ENCODE measurements at places on chromosomes 5 and 9.

DNA sequence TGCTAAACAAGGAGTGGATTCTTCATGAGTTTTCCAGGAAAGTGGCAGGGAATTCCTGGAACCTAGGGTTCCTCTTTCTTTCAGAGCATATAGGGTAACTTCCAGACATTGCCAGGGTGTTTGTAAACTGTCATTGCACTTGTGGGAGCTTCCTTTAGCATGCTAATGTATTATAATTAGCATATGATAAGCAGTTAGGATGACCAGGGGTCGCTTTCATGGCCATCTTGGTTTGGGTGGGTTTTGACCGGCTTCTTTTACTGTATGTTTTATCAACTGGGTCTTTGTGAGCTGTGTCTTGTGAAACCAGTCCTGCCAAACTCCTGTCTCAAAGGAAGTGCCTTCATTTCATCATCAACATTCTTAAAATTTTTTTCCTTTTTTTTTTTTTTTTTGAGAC lies 11.9 kb upstream of the MELK start:
- no peak for DNase-seq

GRCh38 chr5:116229131-116229689 lies 144.4 kb downstream of the COMMD10 start:
- no peak for DNase-seq

DNA sequence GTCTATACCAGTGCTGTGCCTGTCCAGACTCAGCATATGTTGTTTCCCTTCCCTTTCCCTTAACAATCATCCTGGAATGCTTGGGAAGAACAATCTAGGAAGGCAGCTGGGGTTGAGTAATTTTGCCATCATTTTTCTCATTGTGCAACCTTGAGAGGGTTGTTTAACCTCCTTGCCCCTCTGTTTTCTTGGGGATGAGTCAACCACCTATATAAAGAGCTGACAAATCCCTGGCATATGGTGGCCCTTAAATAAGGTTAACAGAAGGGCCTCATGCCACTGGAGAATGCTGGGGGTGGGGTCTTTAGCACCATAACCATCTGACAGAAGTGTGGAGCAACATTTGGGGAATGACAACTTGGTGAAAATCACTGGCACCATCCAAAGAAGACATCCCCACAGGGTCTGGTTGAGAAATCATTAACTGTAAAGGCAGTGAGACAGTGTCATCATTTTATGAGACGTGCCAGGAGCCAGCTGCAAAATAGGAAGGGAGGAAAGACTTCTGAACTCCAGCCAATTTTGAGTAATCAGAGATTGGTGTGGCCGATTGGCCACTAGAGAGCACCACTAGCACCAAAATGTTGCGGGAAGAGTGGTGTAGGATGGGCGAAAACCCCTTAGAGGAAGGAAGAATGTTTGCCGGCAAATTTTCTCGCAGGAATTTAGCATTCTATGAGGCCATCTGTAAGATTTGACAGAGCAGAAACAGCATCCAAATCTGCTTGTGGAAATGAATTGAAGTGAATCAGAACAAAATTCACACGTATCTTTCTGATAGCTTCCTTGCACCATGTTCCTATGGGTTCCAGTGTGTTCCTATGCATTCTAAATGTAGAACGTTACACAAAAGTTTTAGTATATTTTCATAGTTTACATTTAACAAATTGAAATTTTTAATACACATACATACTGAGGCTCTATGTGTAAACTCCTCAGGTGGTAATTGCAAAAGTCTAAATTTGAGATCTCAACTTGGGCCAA lies 113.8 kb downstream of the MSX2 start:
- DNase-seq, result no peak

DNA sequence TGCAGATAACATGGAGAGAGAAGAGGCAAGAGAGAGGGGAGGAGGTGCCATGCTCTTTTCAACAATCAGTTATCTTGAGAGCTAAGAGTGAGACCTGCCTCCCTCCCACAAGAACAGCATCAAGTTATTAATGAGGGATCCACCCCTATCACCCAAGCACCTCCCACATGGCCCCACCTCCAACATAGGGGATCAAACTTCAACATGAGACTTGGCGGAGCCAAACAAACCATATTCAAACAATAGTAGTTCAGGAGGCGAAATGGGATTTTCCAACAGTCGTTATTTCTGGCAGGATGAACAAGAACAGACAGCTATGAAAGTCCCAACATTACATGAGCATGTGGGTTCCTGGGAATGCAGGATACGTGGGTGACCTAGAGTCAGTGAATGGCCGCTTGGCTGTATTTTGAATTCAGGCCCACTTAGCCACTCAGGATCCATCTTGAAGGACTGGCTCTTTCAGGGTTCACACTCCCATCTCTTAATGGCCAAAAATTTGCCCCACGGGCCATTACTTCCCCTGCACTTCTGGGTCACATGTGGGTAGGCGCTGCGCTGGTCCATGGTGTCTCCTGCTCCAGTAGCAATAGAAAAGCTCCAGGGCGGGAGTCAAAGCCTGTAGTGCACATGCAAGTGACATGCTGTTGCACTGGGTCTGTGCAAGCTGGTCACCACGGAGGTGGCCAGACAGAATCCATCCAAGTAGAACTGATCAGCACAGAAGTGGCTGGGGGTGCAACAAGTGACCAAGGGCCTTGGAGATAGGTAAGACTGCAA lies 7.1 kb upstream of the FAF2 start:
- DNase-seq, result no peak

- no peak for DNase-seq
Measured at GRCh38 chr5:72273547-72273946, 46.5 kb downstream of the MRPS27 start.

- no peak for DNase-seq
Measured at GRCh38 chr9:97299809-97300414, 7.5 kb upstream of the CCDC180 start.

DNA sequence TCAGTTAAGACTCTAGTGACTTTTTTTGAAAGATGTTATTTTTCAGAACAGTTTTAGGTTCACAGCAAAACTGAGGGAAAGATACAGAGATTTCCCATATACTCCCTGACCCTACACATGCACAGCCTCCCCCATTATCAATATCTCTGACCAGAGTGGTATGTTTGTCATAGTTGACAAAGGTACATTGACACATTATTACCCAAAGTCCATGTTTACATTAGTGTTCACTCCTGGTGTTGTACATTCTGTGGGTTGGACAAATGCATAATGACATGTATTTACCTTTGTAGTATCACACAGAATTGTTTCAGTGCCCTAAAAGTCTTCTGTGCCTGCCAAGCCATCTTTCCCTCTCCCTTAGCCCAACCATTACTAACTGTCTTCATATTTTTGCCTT lies 470.7 kb upstream of the DMAC1 start:
- no peak for DNase-seq

GRCh38 chr5:65326922-65327321 lies 154.8 kb downstream of the ADAMTS6 start:
- no peak for DNase-seq

DNA sequence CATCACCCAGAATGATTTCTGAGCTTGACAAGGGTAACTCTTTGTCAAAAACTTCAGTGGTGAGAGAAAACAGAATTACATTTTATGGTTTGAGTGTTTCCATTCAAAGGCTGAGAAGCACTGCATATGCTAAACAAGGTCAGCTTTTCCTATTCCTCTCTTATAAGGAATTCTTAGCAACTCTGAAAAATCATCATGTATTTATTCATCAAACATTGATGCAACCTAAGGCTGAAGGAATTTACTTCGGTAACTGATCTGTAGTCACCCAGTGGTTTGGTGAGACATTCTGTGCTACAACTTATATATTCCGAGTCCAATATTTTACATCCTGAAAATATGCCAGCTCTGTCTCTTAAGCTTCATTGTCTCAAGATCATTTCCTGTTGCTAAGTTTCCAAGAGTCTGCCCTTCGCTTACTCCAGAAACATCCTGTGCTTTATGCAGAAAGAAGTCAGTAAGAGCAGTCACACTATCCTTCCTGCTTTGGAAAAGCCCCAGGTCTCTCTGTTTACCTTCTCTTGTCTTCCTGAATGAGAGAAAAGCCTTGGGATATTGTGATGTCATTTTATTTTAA lies 176.6 kb upstream of the TBCA start:
- no peak for DNase-seq

Measured in anterior cingulate cortex (tissue), 58 donors.